ENCODE measurements at places on chromosomes 2 and 18. TPM values are rescaled to one million over a fixed set of nuclear protein-coding genes. Genes with fewer than 3 reads are reported as not detected.
A peak's percentile ranks its signal among the peaks of the same experiment; 100 is the strongest.

The ASTL gene
- 0.57 TPM for total RNA-seq

The HAUS1 gene
- 17.4 TPM for total RNA-seq

The CRYBA2 gene
- not detected for total RNA-seq

The CHMP3 gene
- 154 TPM for total RNA-seq

The RAB31 gene
- 145 TPM for total RNA-seq

The PLGLB2 gene
- 2.5 TPM for total RNA-seq

The KCNJ13 gene
- total RNA-seq = not detected

The KIAA2012 gene
- not detected for total RNA-seq

The TRIM43 gene
- not detected for total RNA-seq

The SCYGR5 gene
- total RNA-seq = not detected

The GKN2 gene
- not detected for total RNA-seq

The RNF138 gene
- total RNA-seq = 21.0 TPM

The SCYGR4 gene
- not detected for total RNA-seq

- DNase-seq = no peak
These were observed 112.8 kb downstream of the GULP1 start for GRCh38 chr2:188404341-188405004.

DNA sequence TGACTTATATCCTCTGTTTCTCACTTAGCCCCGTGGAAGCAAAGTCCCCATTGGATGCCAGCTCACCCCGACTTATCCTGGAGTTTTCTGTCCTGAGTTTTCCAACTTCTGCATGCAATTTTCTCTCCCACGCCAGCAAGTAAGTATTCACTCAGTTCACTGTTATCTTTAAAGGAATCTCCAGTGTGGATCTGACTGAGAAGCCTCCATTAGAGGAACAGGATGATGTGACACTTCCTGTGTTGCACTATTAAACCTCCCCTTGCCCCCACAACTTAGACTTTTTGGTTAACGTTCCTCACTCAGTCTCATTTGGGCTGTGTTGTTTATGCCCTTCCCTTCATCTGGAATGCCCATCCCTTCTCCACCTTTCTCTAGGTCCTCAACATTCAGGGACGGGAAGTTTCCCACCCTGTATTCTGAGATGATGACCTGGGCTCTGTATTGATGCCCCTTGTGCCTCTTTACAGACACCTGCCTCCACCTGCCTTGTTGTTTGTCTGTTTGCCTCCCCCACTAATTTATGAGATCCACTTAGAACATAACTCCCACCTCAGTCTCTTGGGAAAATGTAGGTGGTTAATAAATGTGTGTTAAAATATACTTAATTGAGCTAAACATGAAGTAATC lies 536.1 kb upstream of the RAB6C start:
- DNase-seq = no peak

DNA sequence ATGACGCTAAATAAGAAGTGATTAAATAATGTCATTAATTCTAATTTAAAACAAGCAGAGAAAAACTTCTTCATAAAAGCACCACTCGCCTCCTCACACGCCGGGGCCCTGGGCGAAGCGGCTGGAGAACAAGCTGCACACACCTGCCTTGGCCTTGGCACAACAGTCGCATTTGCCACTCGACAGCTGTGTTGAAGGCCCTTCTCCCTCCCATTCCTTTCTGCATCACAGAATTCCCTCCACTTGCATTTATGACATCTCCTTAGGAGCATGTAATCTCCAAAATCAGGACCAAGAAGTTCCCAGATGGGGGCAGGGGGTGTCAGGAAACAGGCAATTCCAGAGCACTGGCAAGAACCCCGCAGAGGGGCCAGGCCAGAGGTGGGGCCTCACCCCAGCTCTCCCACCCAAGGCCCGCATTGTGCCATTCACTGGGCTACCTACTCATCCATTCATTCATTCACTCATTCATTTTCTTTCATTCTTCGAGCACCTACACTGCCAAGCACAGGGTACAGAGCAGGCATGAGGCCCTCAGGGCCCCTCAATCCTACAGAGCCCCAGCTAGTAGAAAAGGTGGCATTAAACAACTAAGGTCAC lies 6.4 kb downstream of the HDAC4 start:
- peak; percentile 59 for DNase-seq

DNA sequence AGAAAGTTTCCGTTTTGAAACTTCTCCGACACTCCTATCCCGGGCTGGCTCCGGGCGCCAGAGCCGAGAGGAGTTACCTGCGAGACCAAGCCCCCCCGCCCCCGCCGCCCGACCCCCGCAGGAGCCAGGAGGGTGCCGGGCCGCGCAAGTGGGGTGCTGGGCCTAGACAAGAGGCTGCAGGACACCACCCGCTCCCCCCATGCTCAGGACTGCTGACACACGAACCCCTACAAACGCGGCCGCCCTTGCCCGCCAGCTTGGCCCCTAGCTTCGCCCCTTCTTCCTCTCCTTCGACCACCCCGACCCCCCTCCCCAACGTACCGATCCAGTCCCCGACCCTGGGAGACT lies 497 bp downstream of the PLA2R1 start:
- DNase-seq = peak; percentile 80

DNA sequence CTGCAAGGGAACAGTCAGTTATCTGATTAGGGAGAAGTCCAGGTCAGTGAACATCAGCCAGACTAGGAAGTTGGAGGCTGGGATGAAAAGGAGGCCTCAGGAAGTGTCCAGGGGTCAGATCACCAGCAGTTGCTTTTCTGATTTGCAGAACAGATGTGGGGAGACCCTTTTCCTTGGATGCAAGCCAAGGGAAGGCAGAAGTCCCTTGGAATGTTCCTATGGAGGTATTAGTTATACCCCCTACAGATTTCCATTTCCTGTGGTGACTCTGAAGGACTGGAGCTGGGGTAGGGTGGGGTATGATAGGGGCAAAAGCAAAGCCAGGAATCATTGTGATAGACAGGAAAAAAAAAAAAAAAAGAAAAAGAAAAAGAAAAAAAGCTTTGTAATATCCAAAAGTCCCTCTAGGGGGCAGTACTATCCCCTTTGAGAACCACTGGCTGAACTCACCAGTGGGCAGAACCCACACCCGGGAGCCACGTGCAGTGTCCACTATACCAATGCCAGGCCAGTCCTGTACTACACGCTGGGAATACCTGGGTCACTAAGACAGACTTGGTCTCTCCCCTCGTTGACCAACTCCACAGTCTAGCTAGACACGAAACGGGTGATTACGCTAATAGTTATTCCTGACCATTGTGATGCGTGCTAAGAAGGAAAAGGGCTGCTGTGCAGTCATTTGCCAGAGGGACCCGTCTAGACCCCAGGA lies 7.4 kb downstream of the DYSF start:
- DNase-seq = no peak

DNA sequence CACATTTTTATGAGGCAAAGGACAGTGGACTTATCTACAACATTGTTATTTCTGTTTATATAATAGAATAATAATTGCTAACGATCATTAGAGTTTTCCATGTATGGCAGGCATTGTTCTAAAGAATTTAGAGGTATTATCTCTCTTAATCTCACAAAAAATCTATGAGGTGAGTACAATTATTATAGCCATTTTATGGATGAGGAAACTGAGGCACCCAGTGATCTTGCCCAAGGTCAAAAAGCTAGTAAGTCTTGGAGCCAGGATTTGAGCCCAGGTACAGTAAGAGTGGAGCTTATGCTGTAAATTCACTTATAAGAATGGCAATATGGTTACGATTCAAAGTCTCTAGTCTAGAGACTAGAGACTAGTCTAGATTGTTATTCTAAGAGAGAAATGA lies 331.7 kb downstream of the PLCL1 start:
- DNase-seq = no peak

GRCh38 chr18:56702946-56703345 lies 51.8 kb downstream of the WDR7 start:
- no peak for DNase-seq

GRCh38 chr2:54755641-54756326 lies 32.3 kb downstream of the EML6 start:
- no peak for DNase-seq

DNA sequence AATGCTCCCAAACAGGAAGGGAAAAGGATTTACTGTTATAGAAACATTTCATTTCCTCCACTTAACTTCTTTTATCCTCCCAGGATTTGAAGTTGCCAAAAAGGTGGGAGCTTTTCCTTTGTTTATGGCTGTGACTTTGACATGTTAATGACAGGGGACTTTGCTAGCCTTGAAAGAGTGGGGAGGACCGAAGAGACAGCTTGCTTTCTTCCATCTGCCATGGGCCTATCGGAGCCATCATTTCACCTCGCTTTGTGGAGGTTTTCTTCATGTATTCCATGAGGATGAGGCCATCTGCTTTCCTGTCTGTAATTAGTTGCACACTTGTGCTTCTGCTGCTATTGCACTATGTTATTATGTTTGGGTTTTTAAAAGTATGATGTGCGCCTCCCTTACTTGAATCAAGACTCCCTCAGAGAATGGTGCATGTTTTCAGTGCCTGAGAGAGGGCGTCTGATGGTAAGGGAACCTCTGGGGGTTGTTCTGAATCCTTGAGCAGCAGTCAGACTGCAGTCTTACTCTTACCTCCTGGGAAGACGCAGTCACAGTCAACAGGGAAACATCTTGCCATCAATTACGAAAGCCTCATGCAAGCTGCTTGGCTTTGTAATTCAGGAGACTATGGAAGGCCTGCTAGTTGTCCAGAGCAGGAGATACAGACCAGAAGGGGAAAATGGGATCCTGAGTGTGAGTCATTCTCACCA lies 173.3 kb upstream of the MGAT5 start:
- no peak for DNase-seq

DNA sequence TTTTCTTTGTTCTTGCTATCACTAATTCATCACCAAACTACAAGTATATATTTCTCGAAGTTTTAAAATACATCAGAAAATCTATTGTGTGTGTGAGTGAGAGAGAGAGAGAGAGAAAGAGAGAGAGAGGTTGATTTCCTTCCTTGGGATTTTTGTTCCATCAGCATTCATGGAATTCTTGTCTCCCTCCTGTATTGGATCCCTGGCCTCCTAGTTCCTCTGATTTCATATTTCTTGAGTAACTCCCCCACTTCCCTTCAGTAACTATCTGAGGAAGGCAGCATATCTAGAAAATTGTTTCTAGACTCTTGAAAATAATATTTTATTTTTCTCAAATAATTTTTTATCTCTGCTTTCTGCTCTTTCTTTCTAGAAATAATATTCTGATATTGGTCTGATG lies 13.3 kb upstream of the ACTR2 start:
- DNase-seq = no peak

GRCh38 chr2:134232868-134233727 lies 20.8 kb upstream of the MGAT5 start:
- no peak for DNase-seq

DNA sequence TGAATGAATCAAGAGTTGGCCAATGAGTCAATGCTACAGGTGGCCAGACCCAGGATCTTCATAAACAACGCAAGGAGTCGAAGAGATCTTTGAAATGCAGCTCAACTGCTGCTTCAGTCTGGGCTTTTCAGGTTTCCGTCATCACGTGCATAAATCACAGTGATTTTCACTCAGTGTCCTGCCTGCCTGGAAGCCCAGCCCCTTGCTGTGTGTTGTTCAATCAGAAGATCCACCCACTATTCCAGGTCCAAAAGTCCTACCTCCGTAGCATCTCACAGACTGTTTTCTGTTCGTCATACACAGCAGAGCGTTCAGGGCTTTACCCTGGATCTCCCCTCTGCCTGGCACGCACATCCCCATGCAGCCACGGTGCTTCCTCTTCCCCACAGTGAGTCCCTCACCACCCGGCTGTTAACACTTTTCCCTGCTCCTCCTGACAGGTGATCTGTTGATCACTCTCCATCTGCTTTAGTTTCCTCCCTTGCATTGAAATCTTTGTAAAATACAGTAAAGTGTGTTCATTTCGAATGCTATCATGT lies 216.3 kb downstream of the MYT1L start:
- DNase-seq = no peak

DNA sequence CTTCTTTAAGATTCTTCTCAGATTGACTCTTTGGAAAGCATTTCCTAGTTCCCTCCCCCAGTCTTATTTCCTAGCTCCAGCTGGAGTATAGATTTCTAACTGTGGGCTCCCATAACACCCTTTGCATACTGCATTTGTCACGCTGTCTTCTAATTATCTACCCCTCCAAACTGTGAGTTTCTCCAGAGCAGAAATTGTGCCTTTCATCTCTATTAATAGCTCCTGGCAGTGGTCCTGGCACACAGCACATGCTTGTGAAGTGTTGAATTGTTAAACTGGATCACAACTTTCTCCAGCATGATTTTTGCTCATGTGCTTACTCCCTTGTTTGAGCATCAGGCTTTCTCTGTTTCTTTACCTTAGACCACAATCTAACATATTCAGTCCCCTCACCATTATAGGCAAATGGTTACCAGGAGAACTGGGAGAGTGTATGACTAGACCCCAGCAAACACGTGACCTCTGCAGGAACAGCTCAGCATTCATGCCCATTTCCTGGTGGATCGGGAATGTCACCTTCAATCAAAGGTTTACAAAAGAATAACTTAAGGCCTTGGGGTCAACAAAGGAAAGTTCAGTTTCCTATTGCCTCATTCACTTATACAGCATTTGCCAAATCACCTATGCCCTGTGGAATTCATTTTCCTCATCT lies 175.7 kb upstream of the TANK start:
- no peak for DNase-seq

GRCh38 chr18:66735933-66736332 lies 132.0 kb upstream of the CDH19 start:
- no peak for DNase-seq

DNA sequence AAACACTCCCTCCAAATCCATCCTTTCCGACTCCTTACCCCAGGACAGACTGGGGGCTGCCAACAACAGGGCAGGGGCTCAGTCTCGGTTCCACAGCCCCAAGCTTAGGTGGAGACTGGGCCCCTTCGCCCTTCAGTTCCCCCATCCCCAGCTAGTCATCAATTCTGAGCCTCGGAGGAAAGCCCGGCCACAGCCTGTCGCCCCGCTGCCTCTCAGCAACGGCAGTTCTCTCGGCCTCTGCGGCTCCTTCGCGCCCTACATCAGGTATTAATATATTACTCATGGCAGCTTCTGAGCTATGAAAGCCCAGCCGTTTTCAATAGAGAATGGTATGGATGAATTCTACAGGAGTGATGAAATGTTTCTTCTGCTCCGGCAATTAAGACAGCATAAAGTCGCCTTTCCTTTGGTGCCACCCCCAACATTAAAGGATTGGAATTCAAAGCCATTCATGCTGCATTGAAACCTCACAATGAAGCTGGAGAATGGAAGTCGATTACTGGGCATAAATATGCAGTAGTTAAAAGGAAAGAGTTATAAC lies 2.8 kb downstream of the HDAC4 start:
- no peak for DNase-seq

DNA sequence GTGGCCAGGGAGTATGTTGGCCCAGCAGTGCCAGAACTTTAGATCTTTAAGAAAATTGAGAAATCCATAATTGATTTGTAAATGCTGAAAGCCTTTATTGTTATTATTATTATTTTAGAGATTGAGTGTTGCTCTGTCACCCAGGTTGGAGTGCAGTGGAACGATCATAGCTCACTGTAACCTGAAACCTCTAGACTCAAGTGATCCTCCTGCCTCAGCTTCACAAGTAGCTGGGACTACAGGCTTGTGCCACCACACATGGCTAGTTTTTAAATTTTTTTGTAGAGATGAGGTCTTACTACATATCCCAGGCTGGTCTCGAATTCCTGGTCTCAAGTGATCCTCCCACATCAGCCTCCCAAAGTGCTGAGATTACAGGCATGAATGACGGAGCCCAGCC lies 143.2 kb upstream of the CCDC68 start:
- no peak for DNase-seq

GRCh38 chr18:13804305-13804704 lies 19.6 kb upstream of the MC5R start:
- DNase-seq = no peak

All from aorta (tissue), 5 donors.